ENCODE measurements at places on chromosomes 2 and 18. TPM values are rescaled to one million over a fixed set of nuclear protein-coding genes. Genes with fewer than 3 reads are reported as not detected.
A peak's percentile ranks its signal among the peaks of the same experiment; 100 is the strongest.

CYP27A1 gene
- total RNA-seq: 14.9 TPM

- DNase-seq: no peak
Measured at GRCh38 chr2:74690571-74690970, 36.5 kb downstream of the SEMA4F start.

SPEG gene
- total RNA-seq: 3.5 TPM

- no peak for DNase-seq
Measured at GRCh38 chr2:3606370-3607201, 11.7 kb downstream of the COLEC11 start.

DNA sequence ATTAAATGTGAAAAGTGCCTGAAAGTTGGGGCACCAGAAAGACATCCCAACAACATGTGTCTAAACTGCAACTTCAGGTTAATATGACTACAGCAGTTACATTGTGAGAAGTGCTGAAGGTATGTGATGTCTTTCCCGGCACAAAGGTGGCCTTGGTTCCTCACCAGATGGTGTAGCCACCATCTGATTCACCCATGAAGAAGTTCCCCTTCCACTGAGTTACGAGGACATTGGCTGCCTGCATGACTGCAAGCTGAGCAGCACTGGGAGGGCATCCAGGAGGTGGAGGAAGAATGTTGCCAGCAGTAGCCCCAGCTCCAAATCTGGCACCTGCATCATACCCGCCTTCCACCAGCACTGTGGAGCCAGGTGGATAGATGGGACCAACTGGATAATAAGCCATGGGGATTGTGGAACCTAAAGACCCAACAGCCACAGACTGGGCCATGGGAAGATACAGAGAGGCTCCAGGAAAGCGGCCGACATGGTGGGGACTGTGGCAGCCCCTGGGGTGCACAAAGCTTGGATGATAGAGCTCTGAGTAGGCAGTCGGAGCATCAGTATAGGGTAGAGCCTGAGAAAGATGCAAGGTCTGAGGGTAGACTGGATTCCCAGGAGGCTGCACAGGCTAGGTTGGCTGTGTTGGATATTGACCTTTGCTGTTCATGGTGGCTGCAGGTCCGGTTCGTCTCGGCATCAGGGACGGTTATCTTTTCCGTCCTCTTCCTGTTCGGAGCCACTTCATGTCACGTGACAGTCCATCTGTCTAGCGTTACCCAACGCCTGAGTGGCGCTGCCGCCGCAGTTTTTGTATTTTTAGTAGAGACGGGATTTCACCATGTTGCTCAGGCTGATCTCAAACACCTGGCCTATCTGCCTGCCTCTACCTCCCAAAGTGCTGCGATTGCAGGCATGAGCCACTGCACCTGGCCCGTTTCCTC, 36.9 kb downstream of the SUMO1 start:
- DNase-seq: no peak

- no peak for DNase-seq
Measured at GRCh38 chr2:32864334-32865111, 82.2 kb upstream of the LTBP1 start.

DNA sequence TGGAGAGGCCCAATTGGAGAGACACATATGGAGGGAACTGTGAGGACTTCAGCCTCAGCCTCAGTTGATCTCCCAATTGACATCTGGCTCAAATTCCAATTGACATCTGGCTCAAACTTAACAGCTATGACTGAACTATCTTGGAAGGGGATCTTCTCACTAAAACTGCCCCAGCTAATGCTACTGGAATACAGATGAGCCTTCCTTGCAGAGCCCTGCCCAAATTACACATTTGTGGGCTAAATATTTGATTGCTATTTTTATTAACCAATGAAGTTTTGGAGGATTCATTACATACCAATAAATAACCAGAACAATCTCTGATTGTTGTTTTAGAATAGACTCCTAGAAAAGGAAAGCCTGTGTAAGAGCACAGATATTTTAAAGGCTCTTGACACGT, 189.0 kb upstream of the THUMPD2 start:
- no peak for DNase-seq

DNA sequence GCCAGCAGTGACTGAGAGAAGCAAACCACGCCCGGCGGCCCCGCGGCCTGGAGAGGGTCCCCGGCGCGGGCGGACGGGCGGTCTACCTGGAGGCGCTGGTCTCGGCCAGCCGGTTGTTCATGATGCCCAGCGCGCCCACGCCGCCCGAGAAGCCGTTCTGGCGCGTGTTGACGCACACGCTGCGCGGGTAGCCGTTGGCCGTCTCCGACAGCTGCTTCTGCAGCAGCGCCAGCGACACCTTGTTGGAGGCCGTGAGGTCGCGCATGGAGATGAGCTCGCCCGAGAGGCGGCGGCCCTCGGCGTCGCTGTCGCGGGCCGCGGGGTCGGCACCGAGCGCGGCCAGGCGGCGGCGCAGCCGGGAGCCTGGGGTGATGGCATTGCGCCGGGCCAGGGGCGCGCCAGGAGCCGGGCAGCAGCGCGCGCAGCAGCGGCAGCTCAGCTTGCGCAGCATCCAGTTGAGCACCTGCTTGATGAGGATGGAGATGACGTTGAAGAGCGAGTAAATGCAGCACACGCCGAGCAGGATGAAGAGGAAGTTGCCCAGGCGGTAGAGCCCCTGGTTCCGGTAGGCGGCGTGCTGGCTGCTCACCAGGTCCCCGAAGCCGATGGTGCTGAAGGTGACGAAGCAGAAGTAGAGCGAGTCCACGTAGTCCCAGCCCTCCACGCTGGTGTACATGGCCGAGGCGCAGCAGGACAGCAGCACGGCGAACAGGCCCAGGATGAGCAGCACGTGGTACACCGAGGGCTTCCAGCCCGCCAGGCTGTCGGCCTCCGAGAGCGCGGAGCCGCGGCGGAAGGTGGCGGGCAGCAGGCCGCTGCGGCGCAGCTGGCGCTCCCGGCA, 118.1 kb downstream of the MSH2 start:
- DNase-seq: peak; percentile 49

TUBB8B gene
- 0.33 TPM for total RNA-seq

- no peak for DNase-seq
Measured at GRCh38 chr2:217741381-217741955, 261.3 kb downstream of the TNS1 start.

- no peak for DNase-seq
Measured at GRCh38 chr2:240235149-240235803, 94.8 kb upstream of the OTOS start.

GALNT14 gene
- total RNA-seq: 1.1 TPM

DNA sequence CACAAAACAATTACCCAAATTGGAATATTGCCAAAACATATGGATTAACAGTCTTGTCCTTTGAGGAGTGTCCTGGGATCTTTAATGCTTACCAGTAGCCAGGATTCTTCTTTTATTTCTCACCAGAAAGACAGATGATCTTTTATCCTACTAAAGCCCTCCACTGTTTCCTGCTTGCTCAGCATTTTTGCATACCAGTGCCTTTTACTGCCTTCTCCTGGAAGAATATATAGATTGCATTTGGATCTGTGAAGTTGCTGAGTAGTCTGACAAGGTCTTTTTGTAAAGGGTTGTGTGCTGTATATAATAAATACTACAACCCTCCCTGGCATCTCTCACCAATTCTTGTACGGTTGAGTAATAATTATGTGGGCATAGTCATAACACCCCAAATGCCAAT, 652.2 kb downstream of the LRRTM4 start:
- DNase-seq: no peak

MSTN gene
- 0.45 TPM for total RNA-seq

- DNase-seq: peak; percentile 35
Measured at GRCh38 chr2:233290051-233290845, 17.4 kb upstream of the SAG start.

DNA sequence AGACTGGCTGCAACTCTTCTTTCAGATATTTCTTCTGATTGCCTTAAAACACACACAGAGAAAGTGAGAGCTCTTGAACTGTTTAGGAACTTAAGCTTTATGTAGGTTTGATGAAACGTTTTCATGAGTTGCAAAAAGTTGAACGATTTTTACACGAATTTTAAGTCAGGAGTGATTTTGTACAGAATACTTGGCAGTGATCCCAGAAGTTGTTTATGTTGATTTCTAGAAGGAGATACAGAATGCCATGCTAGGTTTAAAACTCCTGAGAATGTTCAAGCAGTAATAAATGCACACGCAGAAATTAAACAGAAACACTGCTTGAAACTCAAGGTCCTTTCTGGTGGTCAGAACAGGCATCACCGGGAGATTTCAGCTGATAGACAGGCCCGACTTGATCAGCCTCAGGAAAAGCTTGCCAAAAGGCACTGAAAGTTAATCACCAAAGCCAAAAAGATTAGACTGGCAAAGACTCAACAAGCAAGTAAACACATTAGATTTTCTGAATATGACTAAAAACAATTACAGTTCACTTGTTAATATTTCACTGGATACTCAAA, 123.1 kb downstream of the SOCS6 start:
- no peak for DNase-seq

- DNase-seq: no peak
Measured at GRCh38 chr2:201923436-201924328, 110.0 kb upstream of the FZD7 start.

MROH2A gene
- total RNA-seq: 3.5 TPM

DNA sequence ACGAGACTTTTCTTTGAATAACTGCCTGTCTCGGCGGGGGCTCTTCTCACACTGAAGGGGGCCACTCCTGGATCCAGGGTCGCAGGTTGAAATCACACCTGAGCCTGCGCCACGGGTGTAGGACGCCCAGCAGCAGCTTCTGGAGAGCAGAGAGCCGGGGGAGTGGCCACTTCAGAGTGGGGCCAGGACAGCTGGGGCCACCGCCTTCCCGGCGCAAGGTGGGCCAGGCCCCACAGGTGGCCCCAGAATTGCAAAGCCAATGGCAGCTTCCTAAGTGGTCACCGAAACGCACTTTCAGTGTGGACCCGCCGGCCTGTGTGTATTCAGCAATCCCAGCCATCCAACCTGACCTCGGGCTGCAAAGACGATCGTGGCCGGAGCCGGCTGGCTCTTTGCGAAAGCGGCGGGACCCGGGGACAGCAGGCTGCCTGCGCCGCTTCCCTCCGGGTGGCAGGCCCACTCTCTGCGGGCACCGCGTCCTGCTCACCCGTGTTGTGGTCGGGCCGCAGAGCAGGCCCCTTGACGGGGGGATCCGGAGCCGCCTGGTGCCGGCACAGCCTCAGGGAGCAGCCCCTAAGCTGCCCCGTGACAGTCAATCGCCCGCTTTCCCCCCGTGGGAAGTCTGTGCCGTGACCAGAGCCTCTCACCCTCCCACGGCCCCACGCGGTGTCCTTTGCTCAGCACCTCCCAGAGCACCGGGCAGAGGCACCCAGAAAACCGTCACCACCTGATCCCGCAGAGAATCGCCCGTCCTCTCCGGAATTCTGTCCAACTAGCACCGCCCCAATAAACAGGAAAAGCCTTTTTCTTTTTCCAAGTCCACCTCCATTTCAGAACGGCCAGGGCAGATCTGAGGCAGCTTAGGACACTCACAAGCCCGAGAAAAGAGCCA, 144.7 kb downstream of the ZNF516 start:
- no peak for DNase-seq

- no peak for DNase-seq
Measured at GRCh38 chr2:179234658-179235240, 29.9 kb downstream of the SESTD1 start.

CEP68 gene
- 33.6 TPM for total RNA-seq

DNA sequence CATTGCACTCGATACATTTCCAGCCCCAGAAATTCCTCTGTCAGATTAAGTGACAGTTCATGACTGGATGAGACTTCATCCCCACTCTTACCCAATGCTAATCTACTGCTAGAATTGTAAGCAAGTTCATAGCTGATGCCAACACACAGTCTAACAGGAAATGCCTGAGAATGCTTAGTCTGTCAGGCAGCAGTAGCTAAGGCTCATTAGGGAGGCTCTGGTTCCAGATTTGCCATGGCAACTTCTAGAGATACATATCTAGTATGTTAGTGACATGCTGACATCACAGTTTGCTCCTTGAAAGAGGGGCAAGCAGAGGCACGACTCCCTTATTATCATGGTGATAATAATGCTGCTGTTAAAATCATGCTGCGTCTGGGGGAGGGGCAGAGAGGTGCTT, 198.4 kb downstream of the RBM43 start:
- no peak for DNase-seq

DNA sequence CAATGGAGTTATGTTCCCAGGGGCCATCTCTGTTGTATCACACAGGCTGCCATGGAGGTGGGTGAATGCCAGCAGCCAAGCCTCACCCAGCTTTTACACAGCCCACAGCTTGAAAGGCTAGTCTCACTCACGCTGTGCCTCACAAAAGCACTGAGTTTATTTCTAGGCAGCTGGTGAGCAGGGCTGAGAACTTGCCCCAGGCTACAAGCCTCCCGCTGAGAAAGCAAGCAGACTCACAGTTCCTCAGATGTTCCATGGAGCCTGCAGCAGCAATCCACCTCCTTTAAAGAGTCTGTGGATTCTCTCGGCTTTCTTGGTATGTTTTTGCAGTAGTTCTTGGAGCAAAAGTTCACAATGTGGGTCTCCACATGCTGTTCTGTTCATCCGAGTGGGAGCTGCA, 40.9 kb upstream of the ALKAL2 start:
- no peak for DNase-seq

- no peak for DNase-seq
Measured at GRCh38 chr18:55557211-55557610, 30.8 kb downstream of the TCF4 start.

TUBB6 gene
- 143 TPM for total RNA-seq

GRCh38 chr2:72148837-72149555, 1.3 kb upstream of the CYP26B1 start:
- DNase-seq: peak; percentile 40

GRCh38 chr18:76667603-76668002, 154.8 kb upstream of the ZNF236 start:
- no peak for DNase-seq

ZNF532 gene
- total RNA-seq: 108 TPM

- DNase-seq: no peak
Measured at GRCh38 chr2:241213041-241213440, 24.6 kb downstream of the ANO7 start.

DNA sequence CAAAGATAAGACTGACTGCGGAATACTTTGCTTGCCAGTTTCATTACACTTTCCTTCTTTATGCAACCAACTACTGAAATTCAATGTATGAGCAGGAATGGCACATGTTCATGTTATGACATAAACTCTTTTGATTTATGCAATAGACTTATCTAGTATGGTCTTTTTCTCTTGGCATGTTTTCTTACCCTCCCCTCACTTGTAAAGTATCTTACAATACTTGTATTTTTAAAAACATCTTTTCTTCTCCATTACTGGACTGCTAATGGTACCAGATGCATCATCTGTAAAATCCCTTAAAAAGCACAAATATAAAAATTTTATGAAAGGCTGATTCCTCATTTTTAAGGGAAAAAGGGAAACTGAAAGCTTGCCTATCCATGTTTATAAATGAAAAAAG, 373.8 kb downstream of the ZEB2 start:
- no peak for DNase-seq

AQP12B gene
- not detected for total RNA-seq

- DNase-seq: no peak
Measured at GRCh38 chr2:1659951-1660565, 84.3 kb downstream of the PXDN start.

- DNase-seq: no peak
Measured at GRCh38 chr2:60796573-60797509, 40.8 kb downstream of the PAPOLG start.

KIF1A gene
- total RNA-seq: 1.2 TPM

ACMSD gene
- 1.4 TPM for total RNA-seq

LHCGR gene
- total RNA-seq: 0.94 TPM
